ENCODE measurements at places on chromosomes 13 and 19.

GRCh38 chr13:111117289-111117688 is 2.2 kb downstream of the ARHGEF7 start:
- DNase-seq = no peak

DNA sequence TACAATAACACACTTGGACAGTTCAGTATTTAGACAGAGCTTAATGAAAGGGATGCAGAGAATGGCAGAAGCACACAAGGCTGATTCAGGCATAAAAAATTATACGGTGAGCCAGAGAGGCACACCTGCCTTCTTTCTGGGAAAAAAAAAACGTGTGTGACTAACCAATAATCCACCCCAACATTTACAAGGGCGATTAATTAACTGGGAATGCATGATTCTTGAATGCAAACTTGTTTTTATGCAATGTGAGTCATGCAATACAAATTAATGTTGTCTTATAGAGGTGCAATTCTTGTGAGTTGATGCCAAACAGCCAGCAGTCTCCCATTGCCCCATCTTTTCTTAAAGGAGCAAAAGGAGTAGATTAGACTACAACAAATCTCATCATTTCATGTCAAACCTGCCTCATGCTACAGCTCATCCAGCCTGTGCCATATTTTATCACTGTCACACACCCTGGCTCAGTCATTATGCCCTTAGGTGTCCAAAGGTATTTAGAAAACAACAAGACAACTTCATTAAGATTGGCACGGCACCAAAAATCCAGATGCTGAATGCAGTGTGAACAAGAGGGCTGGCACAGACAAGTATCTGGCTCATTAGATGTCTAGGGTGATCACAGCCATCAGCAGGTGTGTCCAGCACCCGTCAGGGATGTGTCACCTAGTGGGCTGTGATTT is 721.1 kb downstream of the EFNB2 start:
- no peak for DNase-seq

- DNase-seq = no peak
Measured at GRCh38 chr19:8363803-8364771, at the start of gene ANGPTL4. ANGPTL4 (plus strand) TSS chr19:8364155; CDS start chr19:8364322, 167 bp downstream.

DNA sequence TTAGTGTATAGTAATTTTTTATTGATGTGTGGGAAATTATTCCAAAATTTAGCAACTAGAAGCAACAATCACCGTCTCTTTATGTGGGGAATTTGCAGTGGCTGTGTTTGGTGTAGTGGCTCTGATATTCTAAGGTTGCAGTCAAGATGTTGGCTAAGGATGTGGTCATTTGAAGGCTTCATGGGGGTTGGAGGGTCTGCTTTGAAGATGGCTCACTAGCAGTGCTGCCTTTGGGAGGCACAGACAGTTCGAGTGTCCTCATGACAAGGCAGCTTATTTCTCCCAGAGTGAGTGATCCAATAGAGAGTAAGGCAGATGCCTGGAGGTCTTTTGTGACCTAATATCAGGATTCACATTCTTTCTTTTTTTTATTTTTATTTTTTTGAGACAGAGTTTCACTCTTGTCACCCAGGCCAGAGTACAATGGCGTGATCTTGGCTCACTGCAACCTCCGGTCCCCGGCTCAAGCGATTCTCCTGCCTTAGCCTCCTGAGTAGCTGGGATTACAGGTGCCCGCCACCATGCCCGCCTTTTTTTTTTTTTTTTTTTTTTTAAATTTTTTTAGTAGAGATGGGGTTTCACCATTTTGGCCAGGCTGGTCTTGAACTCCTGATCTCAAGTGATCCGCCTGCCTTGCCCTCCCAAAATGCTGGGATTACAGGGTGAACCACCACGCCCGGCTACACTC is 8.7 kb downstream of the GPI start:
- DNase-seq = no peak

- DNase-seq = no peak
Measured at GRCh38 chr19:5126498-5127223, 157.7 kb downstream of the KDM4B start.

DNA sequence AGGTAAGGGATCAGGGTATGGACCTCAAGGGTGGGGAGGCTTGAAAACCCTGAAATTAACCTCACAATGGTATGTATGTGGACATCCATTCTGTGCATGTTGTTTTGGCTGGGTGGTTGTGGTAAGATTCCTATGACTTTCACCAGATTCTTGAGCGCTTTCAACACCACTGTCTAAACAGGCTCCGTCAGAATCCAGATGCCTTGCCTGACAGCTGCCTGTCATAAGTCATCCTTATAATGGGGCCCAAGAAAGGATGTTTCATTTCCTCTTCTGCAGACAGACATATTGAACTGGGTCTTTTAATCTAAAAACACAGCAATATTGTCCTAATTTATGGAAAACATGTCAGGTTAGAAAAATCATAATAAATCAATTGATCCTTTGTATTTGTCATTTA is 41.3 kb downstream of the ALOX5AP start:
- no peak for DNase-seq

- no peak for DNase-seq
Measured at GRCh38 chr19:41307954-41308449, 2.0 kb upstream of the CCDC97 start.

DNA sequence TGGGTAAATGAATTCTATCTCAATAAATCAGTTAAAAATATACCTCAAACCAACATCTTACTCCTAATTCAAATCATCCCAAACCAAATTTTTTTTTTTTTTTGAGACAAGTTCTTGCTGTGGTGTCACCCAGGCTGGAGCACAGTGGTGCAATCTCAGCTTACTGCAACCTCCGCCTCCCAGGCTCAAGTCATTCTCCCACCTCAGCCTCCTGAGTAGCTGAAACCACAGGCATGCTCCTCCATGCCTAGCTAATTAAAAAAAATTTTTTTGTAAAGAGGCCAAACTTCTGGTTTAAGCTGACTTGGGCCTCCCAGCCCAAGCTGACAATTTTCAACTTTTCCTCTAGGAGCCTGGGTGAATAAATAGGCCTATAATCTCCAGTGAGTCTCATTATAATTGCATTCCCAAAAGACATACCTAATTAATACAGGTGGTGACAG is 22.1 kb upstream of the OLFM2 start:
- no peak for DNase-seq
